Activated T-helper 17 cell treated with anti-CD3 and anti-CD28 coated beads, Interleukin-2, amount 50 U/mL, for 72 hours (primary cell): ENCODE measurements at places on chromosomes 16 and 17. TPM values are rescaled to one million over a fixed set of nuclear protein-coding genes. Genes with fewer than 3 reads are reported as not detected.
A peak's percentile ranks its signal among the peaks of the same experiment; 100 is the strongest.

DNA sequence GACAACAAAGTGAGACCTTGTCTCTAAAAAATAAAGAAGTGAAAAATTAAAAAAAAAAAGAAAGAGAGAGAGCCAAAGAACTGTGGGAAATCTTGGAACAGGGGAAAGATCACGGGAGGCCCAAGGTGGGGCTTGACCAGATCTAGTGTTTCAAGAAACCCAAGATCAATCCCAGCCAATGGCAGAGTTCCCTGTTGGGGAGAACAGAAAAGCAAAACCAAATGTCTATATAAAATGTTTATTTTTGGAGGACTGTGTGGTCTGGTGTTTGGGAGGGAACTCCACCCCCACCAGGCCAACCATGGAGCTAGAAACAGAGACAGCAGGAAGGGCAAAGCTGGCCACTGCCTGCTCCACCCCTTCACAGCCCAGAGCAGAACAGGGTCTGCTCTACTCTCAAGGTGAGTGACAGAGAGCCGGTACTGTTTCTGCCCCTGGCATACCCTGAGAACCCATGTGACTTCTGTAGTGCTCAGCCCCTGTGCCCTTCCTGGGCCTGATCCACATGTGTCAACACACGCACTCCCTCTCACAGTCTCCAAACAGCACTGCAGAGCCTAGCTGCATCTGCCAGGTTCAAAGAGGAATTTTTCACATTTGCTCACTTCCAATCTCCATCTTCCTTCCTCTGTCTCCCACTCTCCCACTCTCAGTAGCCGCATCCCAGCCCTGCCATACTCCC lies 3.7 kb downstream of the TMEM101 start:
- ATAC-seq: no peak

GRCh38 chr16:78353640-78354275 lies 254.3 kb downstream of the WWOX start:
- no peak for ATAC-seq

- peak; percentile 57 for ATAC-seq
These were observed 678.9 kb downstream of the WWOX start for GRCh38 chr16:78778101-78779004.

GRCh38 chr16:31488468-31489297 lies 5.8 kb downstream of the SLC5A2 start:
- ATAC-seq: no peak

- peak; percentile 90 for ATAC-seq
These were observed at the start of gene PLEKHG4 for GRCh38 chr16:67279296-67280089. Gene PLEKHG4 (plus strand): TSS chr16:67279532. CDS start chr16:67280045, 513 bp downstream.

DNA sequence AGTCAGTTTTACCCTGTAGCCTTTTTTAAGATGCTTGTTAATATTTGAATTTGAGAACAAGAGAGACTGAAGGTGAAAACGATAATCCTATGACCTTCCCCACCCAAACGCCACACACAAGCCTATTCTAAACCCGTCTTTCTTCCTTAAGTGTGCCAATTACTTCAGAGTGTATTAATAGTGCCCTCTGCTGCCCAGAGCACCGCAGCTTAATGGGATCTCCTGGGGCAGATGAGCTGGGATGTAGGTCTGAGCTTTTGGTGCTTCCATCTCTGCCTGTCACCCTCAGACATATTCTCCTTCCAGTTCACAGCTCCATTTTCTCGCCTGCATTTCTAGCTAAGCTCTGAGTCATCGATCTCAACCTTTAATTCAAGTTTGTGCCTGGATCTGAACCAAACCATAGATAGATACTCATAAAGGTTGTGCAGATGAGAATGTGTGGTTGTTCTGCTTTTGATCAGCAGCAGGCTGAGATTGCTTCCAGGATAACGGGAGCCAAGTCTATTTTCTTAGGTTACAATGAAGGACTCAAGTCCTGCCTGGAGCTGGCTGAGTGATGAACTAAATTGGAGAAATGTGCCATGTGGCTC lies 46.4 kb upstream of the CDH13 start:
- no peak for ATAC-seq

- no peak for ATAC-seq
These were observed 10.6 kb downstream of the SSTR5 start for GRCh38 chr16:1082952-1083675.

DNA sequence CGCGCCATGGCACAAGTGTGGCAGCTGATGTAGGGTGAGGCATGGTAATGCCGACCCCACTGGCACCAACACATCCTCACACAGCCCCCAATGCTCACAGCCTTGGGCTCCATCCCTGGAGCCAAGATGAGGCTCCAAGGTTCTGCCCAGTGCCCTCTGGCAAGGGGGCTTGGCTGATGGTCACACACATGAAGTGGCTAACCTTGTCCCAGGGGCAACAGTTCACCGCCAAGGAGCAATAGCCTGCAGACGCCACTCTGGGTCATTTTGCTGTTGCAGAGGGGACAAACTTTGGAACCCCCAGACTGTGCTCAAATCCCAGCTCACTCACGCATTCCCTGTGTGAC lies 26.8 kb downstream of the TNFRSF13B start:
- no peak for ATAC-seq

DNA sequence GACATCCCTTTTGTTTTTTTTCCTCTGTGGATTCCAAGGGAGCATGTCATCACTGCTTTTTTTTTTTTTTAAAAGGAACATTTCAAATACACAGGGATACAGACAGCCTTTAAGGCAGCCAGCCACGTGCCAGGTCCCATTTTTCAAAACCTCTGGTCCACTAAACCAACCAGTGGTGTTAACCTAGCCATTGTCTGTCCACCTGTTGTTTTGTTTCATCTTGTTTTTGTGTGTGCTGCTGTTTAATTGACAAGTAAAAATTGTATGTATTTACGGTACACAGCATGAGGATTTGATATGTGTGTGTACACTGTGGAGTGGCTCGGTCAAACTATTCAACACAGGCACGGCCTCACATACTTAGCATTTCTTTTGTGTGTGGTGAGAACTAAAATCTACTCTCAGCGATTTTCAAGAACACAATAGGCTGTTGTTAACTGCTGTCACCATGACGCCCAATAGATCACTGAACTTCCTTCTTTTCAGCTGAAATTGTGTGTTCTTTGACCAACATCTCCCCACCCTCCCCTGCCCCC lies 19.2 kb downstream of the TMEM114 start:
- ATAC-seq: no peak

TIMM22 gene
- total RNA-seq: 6.6 TPM

MFAP4 gene
- not detected for total RNA-seq

NPW gene
- not detected for total RNA-seq

CNGB1 gene
- not detected for total RNA-seq

FOXC2 gene
- not detected for total RNA-seq

KRT40 gene
- not detected for total RNA-seq

EXOC3L1 gene
- 1.5 TPM for total RNA-seq

ACLY gene
- total RNA-seq: 95.4 TPM
